Cardiac fibroblast (primary cell): ENCODE measurements at places on chromosomes 1 and 21.
A peak's percentile ranks its signal among the peaks of the same experiment; 100 is the strongest.

DNA sequence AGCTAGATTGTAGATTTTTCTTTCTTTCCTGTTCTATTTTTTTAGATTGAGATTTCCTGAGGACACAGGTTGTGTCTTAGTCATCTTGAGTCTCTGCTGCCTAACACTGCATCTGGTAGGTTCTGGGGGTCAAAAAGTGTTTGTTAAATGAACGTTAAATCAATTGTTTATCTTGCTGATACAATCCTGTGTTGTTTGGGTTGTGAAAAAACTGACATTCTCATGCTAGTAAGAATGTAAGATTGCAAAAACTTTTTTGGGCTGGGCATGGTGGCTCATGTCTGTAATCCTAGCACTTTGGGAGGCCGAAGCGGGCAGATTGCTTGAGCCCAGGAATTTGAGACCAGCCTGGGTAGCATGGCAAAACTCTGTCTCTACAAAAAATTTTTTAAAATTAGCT lies 3.4 kb downstream of the CTSK start:
- no peak for DNase-seq

- DNase-seq = no peak
These were observed 26.2 kb downstream of the RAB3B start for GRCh38 chr1:51964309-51964696.

GRCh38 chr1:153217212-153217611 lies at the start of gene PRR9:
Gene PRR9 (plus strand): TSS chr1:153217584. CDS start chr1:153218145, 561 bp downstream.
- DNase-seq = no peak

- DNase-seq = no peak
These were observed 19.5 kb upstream of the SHE start for GRCh38 chr1:154521695-154522094.

DNA sequence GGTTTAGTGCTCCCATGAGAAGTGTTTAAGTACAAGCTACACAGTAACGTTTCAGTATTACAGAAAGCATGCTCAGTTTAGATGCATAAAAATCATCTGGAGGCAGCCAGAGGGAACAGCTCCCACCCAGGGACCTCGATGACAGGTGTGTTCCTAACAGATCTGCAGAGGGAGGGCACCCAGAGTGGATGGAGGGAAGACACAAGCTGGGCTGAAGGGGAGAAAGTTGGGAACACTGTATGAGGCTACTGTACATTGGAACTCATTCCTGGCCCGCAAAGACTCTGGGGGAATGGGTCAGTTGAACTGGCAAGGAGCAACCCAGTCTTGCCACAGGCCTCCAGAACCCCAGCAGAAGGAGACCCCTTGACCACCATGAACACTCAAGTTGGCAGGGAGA lies 52.4 kb downstream of the ZP4 start:
- DNase-seq = no peak

DNA sequence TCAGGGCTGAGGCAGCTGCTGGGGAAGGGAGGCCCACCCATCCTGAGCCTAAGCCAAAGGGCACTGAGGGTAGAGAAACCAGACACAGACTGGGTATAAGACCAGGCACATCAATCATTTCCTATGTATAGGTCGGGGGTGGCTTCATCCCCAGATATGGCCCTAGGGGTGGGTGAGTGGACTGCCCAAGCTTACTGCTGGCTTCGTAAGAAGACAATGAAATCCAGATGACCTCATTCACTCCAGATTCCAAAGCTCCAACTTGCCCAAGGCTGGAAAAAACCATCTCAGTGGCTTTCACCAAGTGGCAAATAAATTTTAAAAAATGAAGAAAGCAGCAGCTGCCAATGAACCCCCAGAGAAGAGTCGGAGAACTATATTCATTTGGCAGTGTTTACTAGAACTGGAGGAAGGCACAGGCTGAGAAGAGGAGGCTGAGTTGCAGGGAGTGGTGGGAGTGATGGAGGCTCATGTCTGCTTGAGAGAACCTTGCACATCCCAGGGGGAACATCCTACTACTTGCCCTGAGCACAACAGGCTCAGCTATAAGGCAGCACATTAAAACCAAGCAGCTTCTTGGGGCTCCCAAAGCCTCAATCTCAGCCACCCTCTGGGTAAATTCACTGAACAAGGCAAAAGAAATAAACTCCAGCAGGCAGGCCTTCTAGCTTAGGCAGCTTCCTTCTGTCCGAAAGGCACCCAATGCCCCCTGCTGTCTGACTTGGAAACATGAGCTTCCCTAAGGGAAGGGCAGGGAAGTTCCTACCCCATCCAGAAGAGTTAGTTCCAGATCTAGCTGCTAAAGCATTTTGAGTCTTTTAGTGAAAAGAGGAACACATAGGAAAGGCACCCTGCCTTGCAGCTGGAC lies 14.1 kb downstream of the PEA15 start:
- peak; percentile 75 for DNase-seq

DNA sequence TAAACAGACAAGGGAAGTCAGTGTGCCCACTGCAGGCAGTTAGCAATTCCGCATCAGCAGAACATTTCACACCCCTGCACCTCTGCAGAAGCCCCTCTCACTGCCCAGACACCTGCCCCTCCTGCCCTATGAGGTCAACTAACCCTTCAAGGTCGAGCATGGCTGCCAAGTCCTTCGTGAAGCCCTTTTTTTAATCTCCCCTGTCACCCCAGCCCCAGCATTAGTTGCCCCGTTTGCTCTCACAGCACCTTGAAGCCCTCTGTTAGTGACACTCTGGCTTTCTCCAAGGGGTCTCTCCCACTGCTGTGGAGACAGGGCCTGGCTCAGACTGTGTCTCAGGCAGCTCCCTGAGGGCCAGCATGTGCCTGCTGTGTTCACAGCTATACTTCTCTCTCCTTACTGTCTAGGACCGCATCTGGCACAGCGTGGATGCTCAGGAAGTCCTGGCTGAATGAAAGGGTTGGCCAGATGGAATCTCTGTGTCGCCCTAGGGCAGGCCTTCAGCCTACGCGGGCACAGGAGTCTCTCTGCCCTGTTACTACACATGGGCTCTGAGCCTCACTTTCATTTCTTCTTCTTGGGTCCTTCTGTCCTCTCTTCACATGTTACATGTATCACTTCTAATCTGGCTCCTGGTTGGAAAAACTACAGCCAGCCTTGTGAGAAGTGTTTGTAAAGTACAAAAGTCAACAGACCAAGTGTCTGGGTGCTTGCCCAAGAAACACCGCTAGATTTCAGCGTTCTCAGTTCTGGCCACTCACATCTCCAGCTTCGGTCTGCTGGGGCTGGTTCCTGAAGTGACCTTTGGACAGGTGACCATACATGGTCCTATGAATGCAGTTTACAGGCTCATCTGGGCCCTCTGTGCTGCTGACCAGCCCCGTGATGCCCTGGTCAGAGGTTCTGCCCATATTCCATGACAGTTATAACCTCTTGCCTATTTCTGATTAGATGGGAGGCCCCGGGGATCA lies 19.7 kb downstream of the SLC2A1 start:
- no peak for DNase-seq

- no peak for DNase-seq
These were observed 201.8 kb upstream of the GREM2 start for GRCh38 chr1:240813720-240814119.

DNA sequence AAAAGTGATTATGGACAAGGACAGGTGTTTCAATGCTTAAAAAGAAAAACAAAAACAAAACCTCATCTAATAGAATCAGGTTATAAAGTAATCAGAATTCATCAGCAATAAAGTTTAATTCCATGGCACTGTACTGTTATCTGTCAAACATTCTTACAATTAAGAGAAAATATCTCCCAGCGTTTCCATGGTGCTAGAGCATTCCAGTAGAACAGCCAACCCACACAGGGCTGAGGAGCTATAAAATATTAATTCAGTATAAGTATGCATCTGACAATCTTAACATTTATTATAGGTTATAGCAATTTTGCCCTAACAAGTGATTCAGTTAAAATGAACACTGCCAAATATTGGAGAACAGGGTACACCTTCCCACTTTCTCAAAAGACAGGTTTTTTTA lies 128.7 kb upstream of the DEPDC1 start:
- no peak for DNase-seq

- DNase-seq = peak; percentile 73
These were observed 9.8 kb upstream of the AK5 start for GRCh38 chr1:77271852-77272580.
